ENCODE measurements at places on chromosomes 1 and 21.

DNA sequence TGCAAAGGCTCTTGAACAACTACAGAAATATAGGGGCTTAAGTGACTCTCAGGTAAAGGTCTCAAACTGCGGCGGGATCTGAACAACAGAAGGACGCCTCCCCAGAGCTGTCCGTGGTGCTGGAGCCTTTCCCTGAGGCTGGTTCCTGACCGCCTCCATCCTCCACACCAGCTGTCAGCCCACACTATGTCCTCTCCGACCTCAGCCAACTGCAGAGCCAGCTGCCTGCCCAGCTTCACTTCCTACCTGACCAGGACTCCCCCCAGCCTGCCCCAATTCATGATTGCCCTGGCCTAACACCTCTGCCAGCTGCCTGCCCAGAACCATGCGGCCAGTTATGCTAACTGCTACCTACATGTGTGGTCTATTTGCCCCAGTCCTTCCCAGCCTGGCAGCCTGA is 63.6 kb upstream of the ZC3H12A start:
- no peak for DNase-seq

DNA sequence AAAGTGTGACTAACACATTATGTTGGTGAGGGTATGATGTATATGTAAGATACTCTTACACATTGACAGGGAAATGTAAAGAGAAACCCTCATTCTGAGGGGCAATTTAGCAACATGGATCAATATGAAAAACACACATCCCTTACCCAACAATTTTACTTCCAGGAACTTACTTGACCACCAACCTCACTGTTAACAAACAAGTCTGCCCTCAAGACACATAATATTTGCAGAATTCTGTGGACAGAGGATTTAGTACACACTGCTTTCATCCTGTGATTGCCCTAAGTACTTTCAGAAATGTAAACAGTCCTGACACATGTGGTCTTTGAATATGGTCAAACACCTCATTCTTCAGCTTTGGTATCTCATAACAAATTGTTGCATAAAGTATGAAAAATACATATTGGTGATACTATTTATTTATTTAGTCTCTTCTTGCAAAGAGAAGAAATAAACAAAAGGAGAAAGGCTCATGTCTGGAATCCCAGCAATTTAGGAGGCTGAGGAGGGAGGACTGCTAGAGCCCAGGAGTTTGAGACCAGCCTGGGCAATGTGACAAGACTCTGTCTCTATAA is 6.9 kb downstream of the USP48 start:
- peak; percentile 53 for DNase-seq

DNA sequence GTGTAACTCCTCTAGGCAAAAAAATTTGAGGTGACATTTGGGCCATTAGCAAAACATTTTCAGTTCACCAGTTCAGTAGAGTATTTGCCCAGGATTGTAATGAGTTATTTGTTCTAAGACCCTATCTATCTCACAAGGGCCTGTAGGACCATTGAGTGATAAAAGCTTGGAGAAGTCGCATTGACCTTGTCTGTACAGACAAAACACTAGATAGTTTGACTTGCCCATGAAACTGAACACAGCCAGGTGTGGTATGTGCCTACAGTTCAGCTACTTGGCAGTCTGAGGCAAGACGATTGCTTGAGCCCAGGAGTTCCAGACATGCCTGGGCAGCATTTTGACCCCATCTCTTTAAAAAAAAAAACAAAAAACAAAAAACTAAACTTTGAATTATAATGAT is 3.1 kb downstream of the ATP5IF1 start:
- no peak for DNase-seq

DNA sequence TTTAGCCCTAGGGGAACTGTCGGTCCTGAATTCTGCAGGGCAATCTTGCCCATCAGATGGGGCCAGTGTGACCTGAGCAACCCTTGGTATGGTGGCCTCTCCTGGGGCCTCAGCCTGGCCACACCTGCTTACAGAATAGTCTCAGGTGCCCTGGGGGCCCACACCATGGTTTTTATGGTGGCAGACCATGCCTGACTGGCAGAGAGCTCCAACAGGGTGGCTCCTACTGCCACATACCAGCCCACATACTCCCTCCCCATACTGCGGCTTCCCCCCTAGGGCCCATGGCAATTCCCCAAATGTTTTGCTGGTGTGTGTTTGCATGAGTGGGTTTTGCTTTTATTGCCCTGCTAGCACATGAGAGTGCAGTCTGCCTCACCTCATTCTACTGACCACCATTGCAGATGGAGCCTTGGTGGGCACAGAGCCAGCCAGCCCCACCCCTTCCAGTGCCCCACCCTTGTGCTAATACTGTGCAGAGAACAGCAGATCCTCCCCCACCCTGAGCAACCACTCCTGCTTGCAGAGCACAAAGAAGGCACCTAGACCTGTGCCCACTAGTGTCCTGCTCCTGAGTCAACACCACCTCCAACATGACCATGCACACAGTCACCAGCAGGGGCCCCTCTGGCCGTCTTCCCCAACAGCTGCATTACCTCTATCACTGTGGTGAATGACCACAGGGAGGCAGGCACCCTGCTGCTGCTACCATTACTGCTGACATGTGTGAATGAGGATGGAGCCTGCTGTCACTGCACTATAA is 86.8 kb downstream of the GDAP2 start:
- DNase-seq = no peak

DNA sequence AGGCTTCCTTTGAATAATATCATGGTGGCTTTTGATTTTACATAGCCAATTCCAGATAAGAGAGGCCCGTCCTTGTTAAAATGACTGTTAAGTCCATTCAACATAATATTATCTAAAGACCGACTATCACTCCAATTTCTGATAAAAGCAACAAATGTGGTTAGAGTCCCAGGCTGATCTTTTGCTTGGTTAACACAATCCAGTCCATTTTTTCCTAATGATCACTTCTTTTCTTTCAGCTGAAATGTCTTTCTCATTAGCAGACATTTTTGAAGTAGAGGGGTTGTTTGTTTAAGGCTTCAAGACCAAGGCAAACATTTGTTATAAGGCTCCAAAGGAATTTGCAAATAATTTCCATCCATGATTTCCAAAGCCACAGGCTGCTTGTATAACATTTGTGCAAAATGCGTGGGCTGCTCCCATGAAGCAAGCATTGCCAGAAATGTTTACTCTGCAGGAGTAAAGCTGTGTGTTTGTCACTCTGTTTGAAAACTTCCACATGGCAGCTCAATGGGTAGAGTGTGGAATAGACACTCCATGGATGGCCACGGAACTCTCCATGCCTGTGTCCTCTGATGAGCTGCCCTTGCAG is 111.5 kb downstream of the PSMG1 start:
- peak; percentile 65 for DNase-seq

DNA sequence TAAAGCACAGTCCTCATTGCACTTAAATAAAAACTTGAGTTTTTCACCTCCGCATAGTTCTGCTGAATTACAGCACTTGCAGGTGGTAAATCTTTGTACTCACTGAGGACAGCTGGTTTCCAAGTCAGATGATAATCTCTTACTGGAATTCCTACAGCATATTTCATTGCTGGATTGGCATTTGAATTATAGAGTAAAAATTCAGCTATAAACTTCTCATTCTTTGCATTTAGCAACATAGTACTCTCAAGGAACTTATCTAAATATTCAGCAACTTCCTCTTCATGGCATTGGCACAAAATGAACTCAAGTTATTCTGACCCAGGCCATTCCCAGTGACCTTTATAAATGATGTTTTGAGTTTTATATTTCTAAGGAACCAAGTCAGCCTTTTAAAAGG is 23.4 kb downstream of the GORAB start:
- DNase-seq = no peak

DNA sequence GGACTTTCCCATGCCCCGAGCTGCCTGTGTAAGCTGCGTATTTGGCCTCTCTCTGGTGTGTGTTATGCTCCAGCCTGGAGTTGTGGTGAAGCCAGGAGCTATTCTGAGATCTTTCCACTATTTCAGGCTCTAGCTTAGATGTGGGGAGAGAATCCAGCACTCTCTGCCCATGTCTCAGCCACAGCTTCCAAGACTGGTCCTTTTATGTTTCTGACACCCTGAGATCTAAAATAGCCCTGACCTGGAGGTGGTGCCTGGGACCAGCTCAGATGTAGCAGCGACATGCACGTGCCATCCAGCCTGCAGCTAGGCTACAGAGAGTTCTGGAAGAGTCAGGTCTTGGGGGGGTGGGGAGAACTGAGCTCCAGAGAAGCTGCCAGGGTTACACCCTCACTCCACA is 76.5 kb downstream of the TENT5C start:
- DNase-seq = no peak

DNA sequence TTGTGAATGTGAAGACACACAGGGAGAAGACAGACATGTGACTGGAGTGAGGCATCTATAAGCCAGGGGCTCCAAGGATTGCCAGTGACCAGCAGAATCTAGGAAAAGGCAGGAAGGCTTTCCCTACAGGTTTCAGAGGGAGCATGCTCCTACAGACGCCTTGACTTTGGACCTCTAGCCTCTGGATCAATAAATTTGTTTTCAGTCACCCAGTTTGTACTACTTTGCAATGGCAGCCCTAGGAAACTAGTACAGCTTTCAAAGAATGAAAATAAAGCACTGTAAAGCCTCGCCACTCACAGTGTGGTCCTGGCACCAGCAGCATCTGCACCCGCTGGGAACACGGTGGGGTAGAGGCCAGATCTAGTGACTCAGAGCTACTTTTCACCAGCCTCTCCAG is 510.0 kb downstream of the LTN1 start:
- DNase-seq = no peak

DNA sequence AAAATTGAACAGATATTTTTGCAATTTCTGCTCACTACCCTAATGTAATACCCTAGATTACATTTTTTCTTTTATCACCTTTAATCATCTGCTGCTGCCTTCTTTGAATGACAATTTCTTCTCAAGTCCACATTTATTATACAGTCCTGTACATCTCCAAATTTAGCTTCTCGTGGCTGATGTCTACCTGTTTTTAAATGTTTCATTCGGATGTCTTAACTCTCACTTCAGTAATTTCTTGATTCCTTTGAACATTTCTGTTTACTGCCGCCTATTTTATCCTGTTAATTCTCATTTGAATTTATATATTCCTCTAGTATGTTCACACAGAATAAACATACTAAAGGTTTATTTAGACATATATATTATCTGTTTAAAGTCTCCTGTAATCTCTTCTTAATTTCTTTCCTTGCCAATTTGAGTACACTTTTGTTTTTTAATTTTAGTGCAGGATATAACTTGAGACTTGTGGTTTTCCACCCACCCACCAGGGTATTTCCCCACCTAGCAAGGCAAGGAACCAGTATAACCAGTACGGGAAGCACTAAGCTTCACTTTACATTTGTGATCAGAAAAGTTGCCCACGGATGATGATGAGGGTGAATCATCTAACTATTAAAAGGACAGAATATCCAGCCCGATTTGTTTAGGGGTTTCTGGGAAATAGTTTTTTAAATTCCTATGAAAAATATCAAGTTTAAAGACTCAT is 12.7 kb downstream of the INSL5 start:
- DNase-seq = no peak

GRCh38 chr1:78277253-78277652 is 213.5 kb upstream of the PTGFR start:
- DNase-seq = no peak

DNA sequence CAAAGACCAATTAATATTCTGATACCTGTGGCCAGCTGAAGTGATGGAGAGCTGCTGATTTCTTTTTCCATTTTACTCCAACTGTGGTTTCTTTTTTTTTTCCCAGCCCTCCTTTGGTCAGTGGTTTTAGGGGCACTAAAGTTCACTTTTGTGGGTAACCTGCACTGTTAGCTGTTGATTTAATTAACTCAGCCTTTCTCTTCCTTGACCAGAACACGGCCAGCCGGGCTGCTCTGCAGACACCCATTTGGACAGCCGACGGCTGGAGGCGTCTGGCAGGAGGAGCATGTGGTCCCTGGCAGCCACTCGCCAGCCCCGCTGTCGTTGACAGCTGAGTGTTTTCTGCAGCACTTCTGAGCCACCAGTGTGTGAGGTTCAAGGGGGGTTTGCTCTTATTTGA is 136.2 kb upstream of the RUNX3 start:
- DNase-seq = no peak

- DNase-seq = no peak
Observed at GRCh38 chr21:43340491-43341377, 86.2 kb downstream of the SIK1 start.
